ENCODE measurements at places on chromosomes 7 and 10.

DNA sequence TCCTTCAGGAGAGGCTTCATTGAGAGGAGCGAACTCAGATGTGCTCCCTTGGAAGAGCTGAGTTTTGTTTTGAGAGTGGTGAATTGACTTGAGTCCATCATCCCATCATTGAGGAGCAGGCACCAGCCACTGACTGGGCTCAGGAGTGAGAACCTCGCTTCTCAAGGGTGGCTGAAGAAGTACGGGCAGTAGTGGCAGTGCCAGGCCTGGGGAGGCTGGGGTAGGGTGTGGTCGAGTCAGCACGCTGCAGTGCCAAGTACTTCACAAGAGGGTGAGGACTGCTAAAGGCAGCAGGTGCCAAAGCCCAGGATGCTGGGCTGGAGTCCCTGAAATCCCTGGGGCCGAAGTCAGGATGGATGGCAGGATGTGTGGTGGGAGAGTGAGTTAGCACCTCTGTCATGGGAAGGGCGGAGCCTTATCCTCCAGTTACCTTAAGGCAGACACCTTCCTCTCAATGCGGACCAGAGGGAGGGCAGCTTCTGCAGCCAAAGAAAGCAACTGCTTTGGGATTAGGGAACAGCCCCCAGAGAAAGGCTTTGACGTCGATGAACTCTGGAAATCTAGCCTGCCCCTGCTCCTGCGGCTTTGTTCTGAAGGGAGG, 210.3 kb downstream of the CAMK1D start:
- no peak for DNase-seq

GRCh38 chr7:4995429-4995969, 36.5 kb upstream of the MMD2 start:
- no peak for DNase-seq

DNA sequence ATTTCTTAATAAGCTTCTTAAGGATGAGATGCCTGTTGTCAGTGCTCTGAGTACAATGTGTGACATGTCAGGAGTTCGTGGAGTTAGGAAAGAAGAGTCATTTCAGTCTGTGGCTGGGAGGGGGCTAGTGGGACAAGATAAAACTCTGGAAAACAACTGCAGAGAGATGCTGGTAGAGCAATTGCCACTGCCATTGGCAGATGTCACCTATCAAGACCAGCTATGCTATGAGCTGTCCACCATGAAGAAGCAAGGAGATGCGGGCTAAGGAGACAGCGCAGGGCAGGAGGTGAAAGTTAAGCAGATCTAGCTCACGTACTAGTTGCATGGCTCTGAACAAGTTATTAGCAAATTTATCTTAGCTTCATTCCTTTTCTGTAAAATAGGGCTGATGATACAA, 756.7 kb downstream of the KCNMA1 start:
- DNase-seq = no peak

DNA sequence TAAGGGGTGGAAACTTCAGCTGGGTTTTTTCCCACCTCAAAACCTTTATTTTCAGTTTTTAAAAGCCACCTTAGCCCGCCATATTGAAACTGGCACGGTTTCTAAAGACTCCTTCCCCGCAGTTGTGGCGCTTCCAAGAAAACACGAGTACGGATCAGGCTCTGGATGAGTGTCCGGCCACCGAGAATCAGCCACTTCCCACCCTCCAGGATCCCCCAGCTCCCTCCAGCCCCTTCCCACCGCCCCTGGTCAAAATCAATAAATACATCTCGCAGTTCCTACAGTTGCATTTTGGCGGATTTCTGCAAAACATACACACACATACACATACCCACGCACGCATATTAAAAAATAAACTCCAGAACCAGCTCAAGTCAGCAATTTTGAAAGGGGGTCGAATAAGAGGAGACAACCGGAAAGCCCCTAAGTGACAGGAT, 1.1 kb downstream of the SFMBT2 start:
- DNase-seq = no peak

- peak; percentile 76 for DNase-seq
Observed at GRCh38 chr7:14834456-14834855, 68.1 kb downstream of the DGKB start.

DNA sequence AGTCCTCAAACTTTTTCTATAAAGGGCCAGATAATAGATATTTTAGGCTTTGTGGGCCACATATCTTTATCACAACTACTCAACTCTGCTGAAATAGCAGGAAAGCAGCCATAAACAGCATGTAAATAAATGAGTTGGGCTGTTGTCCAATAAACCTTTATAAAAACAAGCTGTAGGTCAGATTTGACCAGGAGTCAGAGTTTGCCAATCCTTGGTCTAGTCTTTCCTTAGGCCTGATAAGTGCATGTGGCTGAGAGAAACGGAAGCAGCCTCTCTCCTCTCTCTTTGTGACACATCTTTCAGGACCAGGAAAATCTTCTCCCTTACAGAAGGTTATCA, 724.5 kb downstream of the GRID1 start:
- DNase-seq = peak; percentile 2
